NCI-H2081 treated with DMSO at 0.1 percent for 48 hours (cell line): ENCODE measurements at places on chromosomes 13 and 19.

DNA sequence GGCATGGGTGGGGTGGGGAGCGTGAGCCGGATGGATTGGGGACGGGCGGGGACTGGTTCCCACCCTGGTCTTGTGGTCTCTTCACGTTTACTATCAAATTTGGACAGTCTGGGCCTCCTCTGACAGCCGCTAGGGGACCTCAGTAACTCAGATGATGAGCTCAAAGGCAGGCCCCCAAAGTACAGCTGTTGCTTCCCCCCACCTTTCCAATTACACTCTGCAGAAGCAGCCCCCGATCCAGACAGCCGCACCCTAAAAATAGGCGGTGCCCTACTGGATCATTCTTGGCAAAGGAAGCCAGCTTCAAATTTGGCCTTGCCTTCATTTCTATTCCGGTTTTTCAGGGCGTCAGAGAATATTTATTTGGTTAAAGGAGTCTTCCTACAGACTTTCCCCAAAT is 1.9 kb upstream of the FOXO1 start:
- DNase-seq: no peak

DNA sequence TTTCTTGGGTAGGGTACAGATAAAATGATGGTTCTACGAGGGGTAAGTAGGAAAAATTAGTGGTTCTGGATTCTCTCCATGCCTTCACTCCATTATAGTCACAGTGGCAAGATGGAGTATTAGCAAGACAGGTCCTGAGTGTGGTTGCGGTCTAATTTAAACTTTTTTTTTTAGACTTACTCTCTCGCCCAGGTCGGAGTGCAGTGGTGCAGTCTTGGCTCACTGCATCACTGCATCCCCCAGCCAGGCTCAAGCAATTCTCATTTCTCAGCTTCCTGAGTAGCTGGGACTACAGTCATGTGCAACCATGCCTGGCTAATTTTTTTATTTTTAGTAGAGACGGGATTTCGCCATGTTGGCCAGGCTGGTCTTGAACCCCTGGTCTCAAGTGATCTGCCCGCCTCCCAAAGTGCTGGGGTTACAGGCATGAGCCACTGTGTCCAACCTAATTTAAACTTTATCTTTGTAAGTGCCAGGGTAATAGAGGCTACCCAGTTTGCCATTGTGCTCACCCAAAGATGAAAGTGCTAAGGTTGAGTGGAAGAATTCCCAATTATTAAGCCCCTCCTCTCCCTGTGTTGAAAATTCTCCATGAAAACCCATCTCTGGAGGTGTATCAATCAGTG is 135.6 kb downstream of the TM9SF2 start:
- no peak for DNase-seq

DNA sequence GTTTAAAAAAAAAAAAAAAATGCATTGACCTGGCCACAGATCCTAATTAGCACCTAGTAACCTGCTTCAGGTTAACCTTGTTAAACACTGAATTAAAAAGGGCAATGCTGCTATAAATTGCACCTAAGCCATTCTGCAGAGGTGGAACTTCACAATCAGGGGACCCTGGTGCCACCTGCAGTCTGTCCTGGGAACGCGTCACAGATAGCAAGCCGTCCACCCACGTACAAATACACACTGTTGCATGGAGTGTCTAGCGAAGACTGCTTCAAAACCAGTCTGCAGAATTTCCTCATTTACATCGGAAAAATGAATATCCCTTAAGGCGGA is 169.3 kb downstream of the COL4A1 start:
- DNase-seq: no peak

DNA sequence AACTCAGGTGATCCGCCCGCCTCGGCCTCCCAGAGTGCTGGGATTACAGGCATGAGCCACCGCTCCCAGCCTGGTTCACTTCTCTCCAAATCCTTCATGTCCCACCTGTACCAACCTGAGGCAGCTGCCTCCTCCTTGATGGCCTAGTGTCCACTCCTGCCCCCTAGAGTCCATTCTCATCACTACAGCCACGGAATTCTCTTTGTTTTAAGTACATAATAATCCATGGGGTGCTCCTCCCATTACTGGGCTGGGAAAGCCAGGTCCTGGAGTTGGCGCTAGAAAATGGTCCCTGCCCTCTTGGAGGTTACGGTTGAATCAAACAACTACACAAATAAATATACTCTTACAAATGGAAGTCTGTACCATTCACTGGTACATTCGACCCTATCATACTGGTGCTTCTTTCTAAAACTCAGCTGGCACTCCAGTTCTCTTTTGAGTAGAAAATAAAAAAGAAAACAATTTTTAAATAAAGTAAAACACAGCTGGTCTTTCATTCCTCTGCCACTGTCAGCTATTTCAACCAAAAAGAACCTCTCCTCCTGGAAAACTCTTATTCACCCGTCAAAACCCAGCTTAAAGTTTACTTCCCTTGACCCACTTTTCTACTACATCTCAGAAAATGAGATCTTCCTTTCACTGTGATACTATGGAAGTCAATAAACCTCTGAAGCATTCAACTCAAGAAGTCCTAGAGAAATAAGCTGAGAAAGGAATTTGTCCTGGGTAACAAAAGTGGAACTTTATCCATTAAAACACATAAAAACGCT is 22.4 kb upstream of the ARHGEF18 start:
- DNase-seq: no peak

- DNase-seq: no peak
Observed at GRCh38 chr13:100115693-100116254, 26.9 kb downstream of the PCCA start.

GRCh38 chr13:51158880-51159518 is 47.9 kb upstream of the C13orf42 start:
- no peak for DNase-seq

- DNase-seq: no peak
Observed at GRCh38 chr13:106042996-106043581, 492.4 kb downstream of the EFNB2 start.

DNA sequence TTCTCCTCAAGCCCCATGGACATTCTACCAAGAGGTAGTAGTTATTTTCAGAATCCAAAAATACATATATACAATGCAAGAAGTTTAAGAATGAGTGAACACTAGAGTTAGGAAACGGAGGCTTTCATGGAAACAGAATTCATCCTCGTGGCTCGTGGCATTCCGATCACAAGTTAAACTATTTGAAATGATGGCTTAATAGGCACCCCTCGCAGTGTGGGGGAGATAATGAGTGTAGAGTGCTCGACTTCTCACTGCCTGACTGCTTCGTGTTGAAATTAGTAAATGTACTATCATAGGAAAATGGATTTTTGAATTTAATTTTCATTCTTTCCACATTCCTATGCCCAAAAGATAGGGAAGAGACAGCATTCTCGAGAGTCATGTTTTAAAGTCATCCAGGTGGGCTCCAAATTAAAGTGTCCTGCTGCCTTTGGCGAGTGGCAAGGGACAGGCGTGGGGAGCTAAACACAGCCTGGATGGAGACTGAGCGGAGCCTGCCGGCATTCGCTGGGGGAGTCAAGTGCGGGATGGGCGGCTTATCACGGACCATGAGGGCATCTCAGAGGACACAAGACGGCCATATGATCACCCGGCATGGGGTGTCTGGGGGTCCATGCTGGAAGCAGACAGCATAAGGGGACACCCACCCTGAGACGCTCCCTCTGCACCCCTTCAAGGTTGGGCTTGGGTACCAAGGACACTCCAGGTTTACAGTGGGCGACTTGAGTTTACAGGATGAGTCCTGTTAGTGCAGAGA is 165.2 kb downstream of the TEX29 start:
- no peak for DNase-seq

DNA sequence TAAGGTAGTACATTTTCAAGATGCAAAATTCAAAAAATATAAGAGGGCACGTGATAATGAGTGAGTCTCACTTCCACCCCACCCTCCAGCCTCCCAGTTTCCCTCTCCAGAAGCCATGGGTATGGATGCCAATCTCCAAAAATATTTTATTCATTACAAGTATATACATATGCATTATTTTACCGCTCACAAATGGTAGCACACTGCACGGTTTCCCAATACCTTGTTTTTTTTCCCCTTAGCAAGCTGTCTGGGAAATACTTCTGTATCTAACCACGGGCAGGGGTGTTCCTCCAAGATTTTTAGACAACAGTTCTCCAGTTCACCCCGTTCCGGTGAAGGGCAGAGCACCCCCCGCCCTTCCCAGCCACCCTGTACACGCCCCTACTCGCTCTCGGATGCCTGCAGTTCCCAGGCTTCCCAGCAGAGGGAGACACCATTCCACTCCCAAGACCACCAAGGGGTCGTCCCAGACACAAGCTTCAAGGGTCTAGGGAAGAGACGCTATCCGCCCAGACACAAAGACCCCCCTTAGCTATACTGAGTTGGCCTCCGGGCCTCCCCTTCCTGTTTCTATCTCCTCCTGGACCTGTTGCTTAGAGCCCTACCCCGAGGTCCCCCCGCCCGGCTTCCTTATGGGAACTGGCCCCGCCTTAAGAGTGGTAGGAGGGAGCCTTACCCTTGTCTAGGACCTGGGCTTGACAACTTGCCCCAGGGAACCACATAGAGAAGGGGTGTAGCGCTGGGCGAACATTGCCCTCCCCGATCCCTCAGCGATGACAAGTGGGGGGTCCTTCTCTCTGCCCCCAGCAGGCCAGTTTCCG is 1.1 kb upstream of the FXYD3 start:
- no peak for DNase-seq

- no peak for DNase-seq
Observed at GRCh38 chr19:40497214-40497613, 30.4 kb downstream of the SPTBN4 start.

GRCh38 chr19:32269831-32270230 is 75.6 kb upstream of the ZNF507 start:
- DNase-seq: no peak

GRCh38 chr19:3129112-3129511 is 6.7 kb upstream of the GNA15 start:
- DNase-seq: no peak

DNA sequence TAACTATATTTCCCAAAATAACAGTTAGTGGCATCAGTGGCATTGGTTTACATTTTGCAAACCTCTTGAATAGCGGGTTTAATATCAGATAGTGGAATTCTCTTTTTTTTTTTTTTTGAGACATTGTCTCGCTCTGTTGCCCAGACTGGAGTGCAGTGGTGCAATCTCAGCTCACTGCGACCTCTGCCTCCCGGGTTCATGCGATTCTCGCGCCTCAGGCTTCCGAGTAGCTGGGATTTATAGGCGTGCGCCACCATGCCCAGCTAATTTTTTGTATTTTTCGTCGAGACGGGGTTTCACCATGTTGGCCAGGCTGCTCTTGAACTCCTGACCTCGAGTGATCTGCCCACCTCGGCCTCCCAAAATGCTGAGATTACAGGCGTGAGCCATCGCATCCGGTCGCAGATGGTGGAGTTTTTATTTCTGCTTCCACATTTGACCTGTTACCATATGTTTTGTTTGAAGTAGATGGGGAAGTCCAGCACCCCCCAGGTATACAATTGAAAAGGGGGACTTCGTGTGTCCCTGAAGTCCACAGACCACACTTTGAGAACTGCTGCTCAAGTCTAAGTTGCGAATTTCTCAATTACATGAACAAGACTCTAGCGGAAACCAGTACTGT is 40.5 kb upstream of the XPO4 start:
- DNase-seq: no peak

DNA sequence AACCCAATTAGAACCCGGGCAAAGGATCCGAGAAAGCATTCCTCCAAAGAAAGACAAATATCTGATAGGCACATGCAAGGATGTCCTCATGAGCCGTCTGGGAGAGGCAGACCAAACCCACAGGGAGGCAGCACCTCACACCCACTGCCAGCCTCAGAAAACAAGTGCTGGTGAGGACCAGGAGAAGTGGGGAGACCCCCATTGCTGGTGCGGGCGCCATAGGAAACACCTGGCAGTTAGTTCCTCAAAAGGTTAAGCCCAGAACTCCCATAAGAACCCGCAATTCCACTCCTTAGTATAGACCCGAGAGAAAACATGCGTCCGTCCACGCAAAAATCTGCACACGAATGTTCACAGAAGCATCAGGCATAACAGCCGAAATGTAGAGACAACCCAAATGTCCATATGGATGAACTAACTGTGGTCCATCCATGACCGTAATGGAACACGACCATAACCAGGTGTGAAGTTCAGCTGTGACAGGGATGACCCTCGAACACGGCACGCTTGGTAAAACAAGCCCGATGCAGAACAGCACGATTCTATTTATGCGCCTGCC is 7.9 kb downstream of the ZNF787 start:
- DNase-seq: no peak

- no peak for DNase-seq
Observed at GRCh38 chr13:51167393-51168191, 54.6 kb upstream of the FAM124A start.

- DNase-seq: no peak
Observed at GRCh38 chr13:105573136-105573535, 962.3 kb downstream of the EFNB2 start.

- no peak for DNase-seq
Observed at GRCh38 chr13:51912091-51912490, 50.3 kb downstream of the CCDC70 start.

GRCh38 chr13:46377554-46377953 is 9.5 kb downstream of the RUBCNL start:
- no peak for DNase-seq

GRCh38 chr19:54248016-54248601 is 5.5 kb upstream of the LILRA6 start:
- DNase-seq: no peak

- DNase-seq: no peak
Observed at GRCh38 chr13:99505814-99506269, 4.6 kb downstream of the TM9SF2 start.

DNA sequence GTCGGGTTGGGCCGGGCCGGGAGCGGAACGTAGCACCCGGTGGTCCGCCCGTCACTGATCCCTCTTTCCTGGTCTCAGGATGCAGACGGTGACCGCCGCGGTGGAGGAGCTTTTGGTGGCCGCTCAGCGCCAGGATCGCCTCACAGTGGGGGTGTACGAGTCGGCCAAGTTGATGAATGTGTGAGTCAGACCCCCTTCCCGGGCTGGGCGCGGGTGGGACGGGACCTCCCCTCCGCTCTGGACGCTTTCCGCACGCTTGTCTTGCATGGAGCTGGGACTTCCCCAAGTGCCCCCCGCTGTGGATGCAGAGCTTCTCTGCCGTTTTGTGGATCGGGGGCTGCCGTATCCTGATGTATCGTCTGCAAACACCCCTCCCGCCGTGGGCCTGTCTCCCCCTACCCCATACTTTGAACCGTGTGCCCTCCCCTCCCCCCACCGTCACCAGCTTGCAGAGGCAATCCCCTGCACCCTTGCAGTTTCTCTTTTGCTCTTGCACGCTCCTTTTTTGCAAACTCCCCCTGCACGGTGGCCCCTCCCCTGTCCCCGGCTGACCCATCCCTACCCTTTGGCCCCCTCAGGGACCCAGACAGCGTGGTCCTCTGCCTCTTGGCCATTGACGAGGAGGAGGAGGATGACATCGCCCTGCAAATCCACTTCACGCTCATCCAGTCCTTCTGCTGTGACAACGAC is 669 bp downstream of the GADD45B start:
- no peak for DNase-seq

GRCh38 chr19:56476651-56477428 is at the start of gene ZNF667:
TSS of gene ZNF667 (minus strand) at chr19:56477345. CDS start at chr19:56462370, 14,975 bp downstream.
- no peak for DNase-seq

- no peak for DNase-seq
Observed at GRCh38 chr13:28451482-28452217, 43.3 kb downstream of the FLT1 start.

DNA sequence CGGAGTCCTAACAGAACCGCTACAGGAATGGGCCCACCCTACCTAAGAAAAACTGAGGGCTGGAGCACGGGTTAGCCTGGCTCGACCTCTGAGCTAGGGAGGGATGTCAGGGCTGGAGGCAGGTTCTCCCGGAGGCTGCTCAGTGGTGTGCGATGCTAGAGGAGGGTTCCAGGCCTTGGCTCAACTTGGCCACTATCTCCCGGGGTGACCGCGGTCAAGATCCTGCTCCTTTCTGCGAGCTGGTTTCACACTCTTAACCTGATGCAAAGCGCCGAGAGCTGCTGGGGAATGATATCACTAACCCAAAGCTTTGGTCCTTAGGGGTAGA is 301 bp downstream of the POP4 start:
- no peak for DNase-seq

- no peak for DNase-seq
Observed at GRCh38 chr13:40697711-40698110, 31.3 kb upstream of the FOXO1 start.
